ENCODE measurements at places on chromosomes 6 and 20.
A peak's percentile ranks its signal among the peaks of the same experiment; 100 is the strongest.

DNA sequence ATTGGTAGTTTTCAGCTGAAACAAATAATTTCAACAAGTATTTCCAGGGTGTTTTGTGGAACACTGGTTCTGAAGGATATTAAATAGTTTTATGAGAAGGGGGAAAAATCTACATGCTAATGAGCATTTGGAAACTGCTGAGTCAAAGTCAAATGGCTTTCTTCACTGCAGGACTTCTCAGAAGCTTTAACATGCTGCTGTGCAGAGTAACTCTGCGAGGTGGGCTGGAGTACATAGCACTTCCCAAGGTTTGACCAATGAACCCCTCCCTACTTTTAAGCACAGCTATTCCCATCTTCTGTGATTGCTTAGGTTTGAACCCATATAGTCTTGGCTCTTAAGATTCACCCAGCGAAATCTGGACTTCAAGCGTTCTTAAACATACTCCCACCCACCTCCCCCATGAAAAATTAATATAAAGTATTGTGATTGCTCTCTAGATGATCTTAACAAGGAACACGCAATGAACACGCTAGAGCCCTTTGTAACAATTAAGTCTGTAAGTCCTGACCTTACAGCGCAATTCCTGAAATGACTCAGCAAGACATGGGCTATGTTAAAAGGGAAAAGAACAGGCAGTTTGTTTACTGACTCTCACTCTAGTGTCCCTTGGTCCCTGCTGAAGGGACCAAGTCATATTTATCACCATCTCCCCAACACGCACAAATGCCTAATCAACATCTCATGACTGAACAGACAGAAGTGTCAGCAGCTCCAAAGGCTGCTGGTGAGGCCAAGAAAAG, 105.2 kb downstream of the NFATC2 start:
- no peak for DNase-seq

DNA sequence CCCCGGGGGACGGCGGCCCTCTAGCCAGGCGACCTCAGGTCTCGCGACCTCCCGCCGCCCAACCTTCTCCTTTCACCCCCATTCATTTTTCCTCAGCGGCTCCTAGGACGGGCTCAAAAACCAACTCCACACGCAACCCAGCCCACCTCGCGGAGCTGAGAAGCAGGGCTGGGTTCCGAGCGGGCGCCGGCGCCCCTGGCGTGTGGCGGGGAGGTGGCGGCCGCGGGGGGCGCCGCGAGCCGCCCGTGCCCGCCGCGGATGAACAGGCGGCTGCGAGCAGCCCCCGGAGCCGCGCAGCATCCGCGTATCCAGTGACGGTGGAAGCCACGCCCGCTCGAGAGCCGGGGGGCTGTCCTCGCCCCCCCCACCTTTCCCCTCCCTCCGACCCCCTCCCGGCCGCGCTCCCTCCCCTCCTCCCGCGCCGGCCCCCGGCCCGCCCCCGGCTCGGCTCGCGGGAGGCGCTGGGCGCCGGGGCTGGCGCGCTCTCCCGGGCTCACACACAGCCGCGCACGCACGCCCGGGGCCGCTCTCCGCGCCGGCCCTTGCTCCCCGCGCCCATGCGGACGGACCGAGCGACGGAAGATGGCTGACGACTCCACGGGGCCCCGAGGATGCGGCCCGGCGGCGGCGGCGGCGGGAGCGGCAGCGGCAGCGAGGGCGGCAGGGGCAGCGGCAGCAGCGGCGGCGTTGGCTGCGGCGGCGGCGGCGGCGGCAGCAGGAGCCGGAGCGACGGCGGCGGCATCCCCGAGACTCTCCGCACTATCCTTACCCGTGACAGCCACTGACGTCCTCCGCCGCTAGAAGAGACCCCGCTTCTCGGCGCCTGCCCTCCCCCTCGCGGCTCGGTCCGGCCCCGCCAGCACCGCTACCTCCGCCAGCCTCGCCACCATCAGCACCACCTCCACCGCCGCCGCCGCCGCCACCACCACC, at the start of gene SOBP:
Gene SOBP (plus strand): TSS at position 482 of the 930 bp plus-strand sequence. CDS start 500 bp downstream, outside the sequence.
- DNase-seq: peak; percentile 55

GRCh38 chr6:75813476-75814250, 64.6 kb downstream of the MYO6 start:
- DNase-seq: no peak

- no peak for DNase-seq
Measured at GRCh38 chr6:169883316-169883715, 131.9 kb downstream of the ERMARD start.

GRCh38 chr6:96966100-96966499, 41.6 kb downstream of the KLHL32 start:
- no peak for DNase-seq

Data from activated CD4-positive, alpha-beta T cell treated with anti-CD3 and anti-CD28 coated beads for 36 hours (primary cell).